ENCODE measurements at places on chromosomes 7 and 10.

DNA sequence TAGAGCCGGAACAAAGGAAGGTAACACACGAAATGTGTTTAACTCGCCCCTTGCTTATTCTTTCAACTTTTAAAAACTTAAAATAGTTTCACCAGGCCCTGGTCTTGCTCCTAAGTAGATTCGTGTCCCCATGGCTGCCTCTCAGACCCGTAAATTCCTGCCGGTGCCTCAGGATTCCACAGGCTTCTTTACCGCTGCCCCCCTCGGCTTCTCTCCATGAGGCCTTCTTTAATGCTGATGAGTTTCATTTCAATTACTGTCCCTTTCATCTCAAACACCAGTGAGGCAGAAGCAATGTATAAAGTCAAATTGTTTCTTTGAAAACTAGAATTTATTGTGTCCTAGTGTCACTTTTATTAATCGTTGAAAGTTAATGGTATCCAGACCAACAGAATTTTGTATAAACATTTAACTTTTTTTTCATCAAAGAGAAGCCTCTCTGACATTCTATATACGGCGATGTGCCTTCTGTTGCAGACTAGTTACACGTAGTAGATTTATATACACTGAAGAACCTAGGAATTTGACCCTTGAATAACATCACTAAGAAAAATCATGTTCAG lies 225.2 kb downstream of the C7orf25 start:
- DNase-seq, result no peak

DNA sequence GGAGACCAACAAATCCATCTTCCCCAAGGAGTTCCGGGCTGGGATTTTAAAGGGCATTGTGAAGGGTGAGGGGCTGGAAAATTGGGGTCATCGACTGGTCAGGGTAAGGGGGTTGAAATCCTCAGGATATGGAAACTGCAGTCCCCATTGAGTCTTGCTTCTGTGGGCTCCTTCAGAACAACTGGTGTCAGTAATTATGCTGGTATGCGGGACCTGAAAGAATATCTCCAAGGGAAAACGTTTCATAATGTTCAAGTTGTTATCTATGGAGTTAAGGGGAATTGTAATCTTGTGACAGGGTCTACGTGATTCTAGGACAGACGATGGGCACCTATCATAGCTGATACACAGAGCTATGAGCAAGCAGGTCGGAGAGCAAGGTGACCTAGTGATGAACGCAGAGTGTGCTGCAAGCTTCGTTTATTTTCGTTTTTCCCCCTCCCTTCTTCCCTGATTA lies 494 bp upstream of the RHBDD2 start:
- no peak for DNase-seq

- DNase-seq, result no peak
These were observed 4.2 kb downstream of the IKZF1 start for GRCh38 chr7:50308532-50309385.

GRCh38 chr7:99393355-99394187 lies 14.8 kb downstream of the PDAP1 start:
- DNase-seq, result no peak

DNA sequence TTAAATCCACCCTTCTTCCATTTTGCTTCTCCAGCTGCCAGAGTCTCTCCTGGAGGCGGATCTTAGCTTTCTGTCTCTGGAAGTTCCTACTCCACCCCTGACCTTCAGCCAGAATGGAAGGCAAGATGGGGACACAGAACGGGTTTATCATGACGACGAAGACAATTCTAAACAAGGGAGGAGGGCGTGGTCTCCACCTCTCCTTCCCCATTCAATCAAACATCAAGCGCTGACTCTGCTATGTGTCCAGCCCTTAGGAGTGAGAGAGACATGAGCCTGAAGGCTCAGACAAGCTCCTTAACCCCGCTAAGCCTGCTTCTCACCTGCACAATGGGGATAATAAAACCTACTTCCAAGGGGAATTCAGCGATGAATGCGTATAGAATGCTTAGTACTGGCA lies 3.1 kb downstream of the CYP17A1 start:
- DNase-seq, result no peak

- no peak for DNase-seq
These were observed 99.8 kb downstream of the GSAP start for GRCh38 chr7:77316219-77316978.

Measured in NCI-H1417 treated with DMSO at 0.1 percent for 48 hours (cell line).